ENCODE measurements at places on chromosomes 12 and 14.

GRCh38 chr12:92290886-92291285 lies 145.2 kb upstream of the BTG1 start:
- no peak for DNase-seq

DNA sequence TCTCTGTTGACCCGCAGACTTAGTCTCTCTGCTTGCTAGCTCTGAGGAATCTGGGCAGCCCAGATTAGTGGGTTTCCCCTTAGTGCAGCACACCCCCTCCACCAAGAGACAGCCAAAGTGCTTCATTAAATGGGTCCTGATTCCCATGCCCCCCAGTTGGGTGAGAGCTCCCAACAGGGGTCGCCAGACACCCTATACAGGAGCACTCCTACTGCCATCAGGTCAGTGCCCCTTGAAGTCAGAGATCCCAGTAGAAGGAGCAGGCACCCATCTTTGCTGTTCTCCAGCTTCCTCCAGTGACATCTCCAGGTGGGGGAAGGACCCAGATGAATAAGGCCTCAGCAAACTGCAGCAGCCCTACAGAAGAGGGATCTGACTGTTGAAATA lies 36.7 kb upstream of the C14orf132 start:
- no peak for DNase-seq

GRCh38 chr14:77554816-77555599 lies 56.4 kb upstream of the ISM2 start:
- DNase-seq, result no peak

- no peak for DNase-seq
Measured at GRCh38 chr14:56085471-56085870, 32.7 kb upstream of the PELI2 start.

- DNase-seq, result no peak
Measured at GRCh38 chr14:89466484-89466883, 49.5 kb upstream of the FOXN3 start.

- no peak for DNase-seq
Measured at GRCh38 chr14:75151851-75152250, 24.6 kb downstream of the TMED10 start.

- no peak for DNase-seq
Measured at GRCh38 chr12:88122666-88123065, 19.2 kb downstream of the CEP290 start.

- DNase-seq, result peak; percentile 57
Measured at GRCh38 chr12:119020406-119021360, 39.3 kb downstream of the SRRM4 start.

DNA sequence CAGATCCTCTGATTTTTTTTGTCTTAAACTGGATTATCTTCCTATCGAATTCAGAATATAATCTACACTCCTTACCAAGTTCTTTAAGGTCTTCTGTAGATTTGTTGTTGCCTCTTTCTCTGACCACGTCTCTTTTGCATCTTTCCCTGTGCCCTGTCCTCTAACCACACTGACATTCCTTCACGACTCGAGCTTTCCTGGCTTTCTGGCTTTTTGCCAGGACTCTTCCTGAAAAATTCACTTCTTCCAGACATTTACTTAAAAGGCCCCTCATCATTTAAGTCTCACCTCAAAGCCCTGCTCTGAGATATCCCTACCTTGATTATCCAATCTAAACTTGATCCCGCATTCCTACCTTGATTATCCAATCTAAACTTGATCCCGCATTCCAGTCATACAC lies 422.3 kb upstream of the DCN start:
- DNase-seq, result no peak

DNA sequence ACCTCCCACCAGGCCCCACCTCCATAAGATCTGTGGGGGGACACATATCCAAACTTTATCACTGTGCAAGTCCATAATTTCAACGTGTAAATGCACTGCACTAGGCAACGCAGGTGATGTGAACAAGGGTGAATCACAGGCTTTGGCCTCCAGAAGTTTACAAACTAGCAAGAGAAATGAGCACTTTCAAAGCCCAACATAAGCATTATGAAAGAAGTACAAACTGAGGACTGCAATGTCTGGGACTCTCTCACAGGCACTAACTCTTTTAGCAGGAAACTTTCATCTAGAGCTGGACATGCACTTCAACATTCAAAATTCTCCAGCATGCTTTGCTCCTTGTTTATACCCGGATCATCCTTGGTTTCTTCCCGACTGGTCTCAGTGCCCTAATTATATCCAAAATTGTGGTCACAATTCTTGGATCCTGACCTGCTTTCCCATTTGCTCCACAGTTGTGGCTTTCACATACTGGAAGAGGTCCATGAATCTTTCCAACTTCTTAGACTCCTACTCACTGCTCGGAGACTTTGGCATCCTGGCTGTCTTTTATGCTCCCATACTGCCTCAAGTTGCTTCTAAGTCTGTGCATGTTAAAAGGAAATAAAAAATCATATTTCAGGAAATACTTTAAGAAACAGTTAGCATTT lies 44.9 kb upstream of the STRAP start:
- DNase-seq, result no peak

DNA sequence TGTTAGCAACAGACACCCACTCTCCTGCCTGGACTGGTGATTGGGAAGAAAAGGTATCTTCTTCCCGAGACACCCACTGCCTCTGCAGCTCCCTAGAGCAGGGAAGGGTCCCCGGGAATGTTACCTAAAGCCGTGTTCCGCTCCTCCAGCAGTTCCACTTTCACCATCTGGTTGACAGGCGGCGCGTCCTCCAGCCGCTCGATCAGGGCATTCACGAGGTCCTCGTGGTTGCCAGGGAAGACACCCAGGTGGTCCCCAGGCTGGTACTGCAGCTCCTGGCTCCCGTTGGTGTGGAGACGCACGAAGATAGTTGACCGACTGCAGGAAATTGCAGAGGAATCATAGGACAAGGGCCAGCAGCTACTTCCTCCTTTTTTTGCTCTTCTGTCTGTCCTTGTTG lies 44.2 kb upstream of the FBXO21 start:
- DNase-seq, result no peak

- no peak for DNase-seq
Measured at GRCh38 chr12:50530532-50530931, 25.7 kb downstream of the DIP2B start.

- DNase-seq, result peak; percentile 49
Measured at GRCh38 chr14:35335388-35336092, 43.4 kb downstream of the PSMA6 start.

- DNase-seq, result peak; percentile 79
Measured at GRCh38 chr12:112116232-112117060, 7.9 kb upstream of the NAA25 start.

GRCh38 chr14:49559979-49560768 lies 26.0 kb downstream of the RPS29 start:
- DNase-seq, result no peak

DNA sequence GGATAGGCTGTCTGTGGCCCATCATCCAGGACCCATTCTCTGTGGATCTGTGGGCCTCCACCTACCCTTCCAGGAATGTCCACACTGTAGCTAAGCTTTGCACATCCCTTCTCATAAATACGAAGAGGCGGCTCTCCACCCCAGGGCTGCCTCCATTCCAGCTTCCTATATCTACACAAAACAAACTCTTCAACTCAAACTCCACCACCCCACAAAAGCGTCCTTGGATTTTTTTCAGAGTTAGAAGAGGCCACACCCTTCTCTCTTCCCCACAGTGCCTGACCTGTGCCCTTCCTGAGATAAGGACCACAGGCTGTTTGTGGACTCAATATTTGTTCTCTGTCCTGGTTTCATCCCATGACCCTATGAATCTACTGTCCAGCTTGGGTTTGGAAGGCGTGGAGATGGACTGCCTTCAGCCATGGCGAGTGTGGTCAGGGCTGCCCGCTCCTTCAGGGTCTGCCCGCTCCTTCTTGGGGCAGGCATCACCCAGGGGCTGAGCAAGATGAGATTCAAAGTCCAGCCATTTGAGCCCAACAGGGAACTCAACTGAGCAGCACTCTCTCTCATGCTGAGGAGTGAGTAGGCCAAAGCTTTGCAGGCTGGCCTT lies 13.0 kb upstream of the SERPINA12 start:
- DNase-seq, result no peak

DNA sequence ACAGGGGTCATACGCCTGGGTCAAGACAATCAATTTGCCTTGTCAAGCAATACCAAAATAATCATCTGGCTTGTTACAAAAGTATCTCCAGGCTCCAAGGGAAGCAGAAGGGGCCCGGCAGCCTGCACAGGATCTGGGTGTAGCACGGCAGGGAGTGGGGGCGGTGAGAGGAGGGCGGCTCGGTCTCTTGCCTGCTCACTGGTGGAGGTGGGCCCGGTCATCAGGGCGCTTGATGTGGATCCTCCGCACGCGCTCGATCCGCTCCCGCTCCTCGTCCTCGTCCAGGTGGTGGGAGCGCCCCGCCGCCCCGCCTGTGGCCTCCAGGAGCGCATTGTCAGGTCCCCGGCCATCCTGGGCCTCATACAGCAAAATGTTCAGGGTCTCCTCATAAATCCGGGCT lies 25.7 kb downstream of the KCTD10 start:
- no peak for DNase-seq

DNA sequence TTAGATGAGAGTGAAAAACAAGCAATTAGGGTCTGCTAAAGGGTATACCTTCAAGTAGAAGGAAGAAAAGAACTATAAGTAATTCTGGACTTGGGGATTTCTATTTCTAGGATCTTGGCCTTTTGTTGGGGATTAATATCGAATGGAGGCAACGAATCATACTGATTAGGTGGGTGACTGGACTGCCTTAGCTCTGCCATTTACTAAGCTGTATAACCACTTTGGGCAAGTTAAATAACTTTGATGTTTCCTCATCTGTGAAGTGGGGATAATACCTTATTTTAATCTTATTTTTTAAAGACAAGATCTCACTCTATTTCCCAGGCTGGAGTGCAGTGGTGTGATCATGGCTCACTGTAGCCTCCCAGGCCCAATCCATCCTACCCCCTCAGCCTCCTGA lies 6.6 kb downstream of the IKBIP start:
- DNase-seq, result no peak

- DNase-seq, result no peak
Measured at GRCh38 chr14:99602054-99602787, 1.8 kb downstream of the CCDC85C start.

- DNase-seq, result no peak
Measured at GRCh38 chr12:8493084-8493483, 20.2 kb upstream of the CLEC4D start.

GRCh38 chr12:53950789-53951576 lies 3.7 kb upstream of the HOXC12 start:
- DNase-seq, result no peak

GRCh38 chr12:116400636-116401372 lies 123.3 kb upstream of the MED13L start:
- no peak for DNase-seq

- no peak for DNase-seq
Measured at GRCh38 chr14:72284176-72284575, 351.9 kb downstream of the RGS6 start.

DNA sequence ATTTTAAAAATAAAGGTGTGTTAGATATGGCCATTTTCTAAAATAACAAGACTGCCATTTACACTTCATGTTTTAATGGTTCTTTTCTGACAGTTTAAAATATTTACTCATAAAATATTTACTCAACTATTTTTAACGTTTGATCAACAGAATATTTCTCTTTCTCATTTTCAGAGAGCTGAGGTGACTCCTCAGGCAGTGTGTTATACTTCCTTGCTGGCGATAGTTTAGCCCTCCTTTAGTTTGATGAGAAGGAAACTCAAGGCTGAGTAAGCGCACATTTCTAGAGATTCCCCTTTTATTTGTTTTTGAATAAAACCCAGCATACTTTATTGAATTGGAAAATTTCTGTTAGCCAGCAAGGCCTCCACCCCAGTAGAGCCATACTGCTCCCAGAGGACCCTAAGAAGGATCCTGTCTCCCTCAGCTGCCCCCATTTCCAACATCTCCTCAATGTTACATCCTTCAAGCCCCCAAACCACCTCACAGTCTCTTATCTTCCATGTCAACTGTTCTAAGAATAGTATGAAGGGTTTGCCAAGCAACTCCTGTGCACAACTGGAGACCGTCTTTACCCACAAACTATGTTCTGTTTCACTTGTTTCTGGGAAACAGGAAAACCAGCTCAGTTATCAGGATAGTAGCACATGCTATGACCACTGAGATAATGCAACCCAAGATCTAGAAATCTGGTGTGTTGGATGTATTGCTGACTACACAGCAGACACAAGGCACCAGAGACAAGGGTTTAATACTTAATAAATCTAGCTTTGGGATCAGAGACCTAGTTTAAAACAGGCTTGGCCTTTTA lies 129.5 kb downstream of the STXBP6 start:
- no peak for DNase-seq

- DNase-seq, result peak; percentile 75
Measured at GRCh38 chr14:59464486-59465315, 479 bp downstream of the GPR135 start.

DNA sequence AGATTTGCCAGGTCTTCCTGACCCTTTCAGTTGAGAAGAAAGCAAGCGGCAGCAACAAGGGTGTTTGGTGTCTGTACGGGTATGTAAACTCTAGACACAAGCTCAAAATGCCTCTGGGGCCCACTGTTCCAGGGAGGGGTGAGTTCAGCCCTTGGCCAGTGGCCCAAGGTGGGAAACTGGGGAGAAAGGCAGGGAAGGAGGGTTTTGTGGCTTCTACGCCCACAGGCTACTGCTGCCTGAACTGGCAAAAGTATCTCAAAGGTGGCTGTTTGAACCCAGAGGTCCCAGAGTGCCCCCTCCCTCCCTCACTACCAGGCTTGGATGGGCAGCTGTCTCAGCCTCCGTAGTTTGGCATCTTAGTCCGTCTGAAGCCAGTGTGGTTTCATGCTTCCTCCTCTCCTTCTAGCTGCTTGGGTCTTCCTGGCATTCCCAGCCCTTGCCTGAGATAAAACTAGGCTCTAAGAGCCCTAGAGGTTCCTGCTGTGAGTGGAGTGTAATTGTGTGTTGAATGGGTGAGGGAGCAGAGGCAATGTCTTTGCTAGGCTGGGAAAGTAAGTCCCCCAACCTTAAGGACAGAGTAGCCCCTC lies 5.5 kb downstream of the HOXC5 start:
- no peak for DNase-seq

- DNase-seq, result no peak
Measured at GRCh38 chr14:43168371-43168925, 1338.6 kb downstream of the FSCB start.

GRCh38 chr14:76698631-76699030 lies 62.6 kb upstream of the VASH1 start:
- DNase-seq, result no peak

- no peak for DNase-seq
Measured at GRCh38 chr12:77019920-77020319, 45.4 kb downstream of the E2F7 start.
